ENCODE measurements at places on chromosomes 11 and 22.

DNA sequence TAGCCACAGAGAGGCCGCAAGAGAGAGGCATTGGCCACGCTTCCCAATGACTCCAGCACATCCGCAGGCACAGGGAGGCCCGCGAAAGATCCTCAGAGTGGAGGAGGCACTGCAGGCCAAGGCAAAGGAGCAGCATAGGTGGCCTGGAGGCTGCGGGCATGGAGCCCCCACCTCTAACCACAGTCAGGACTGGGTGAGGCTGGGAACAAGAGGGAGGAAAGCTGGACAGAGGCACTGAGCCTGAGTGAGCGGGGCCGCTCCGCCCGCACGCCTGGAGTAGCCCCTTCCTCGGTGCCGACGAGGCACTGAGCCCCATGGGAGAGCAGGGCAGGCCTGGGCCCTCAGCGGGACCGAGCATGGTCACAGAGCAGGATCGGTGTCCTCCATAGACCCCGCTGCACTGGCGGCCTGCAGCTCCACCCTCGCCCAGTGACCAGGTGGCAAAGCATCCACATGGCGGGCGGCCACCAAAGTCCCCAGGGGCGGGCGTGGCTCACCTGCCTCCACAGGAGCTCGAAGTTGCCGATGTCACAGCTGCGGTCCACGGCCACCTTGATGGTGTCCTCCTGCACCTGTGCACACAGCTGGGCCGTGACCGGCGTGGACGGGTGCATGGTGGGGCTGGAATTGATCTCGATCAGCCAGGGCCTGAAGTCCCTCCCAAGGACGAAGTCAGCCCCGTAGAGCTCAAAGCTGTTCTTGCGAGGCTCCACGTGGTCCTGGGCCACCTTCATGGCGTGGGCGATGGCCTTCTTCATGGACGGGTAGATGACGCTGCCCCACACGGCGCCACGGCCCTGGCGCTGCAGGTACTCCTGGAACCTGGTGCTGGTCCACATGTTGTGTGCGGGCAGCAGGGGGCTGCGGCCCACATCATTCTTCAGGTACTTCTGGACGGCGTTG lies 18.9 kb upstream of the IL17REL start:
- no peak for DNase-seq

DNA sequence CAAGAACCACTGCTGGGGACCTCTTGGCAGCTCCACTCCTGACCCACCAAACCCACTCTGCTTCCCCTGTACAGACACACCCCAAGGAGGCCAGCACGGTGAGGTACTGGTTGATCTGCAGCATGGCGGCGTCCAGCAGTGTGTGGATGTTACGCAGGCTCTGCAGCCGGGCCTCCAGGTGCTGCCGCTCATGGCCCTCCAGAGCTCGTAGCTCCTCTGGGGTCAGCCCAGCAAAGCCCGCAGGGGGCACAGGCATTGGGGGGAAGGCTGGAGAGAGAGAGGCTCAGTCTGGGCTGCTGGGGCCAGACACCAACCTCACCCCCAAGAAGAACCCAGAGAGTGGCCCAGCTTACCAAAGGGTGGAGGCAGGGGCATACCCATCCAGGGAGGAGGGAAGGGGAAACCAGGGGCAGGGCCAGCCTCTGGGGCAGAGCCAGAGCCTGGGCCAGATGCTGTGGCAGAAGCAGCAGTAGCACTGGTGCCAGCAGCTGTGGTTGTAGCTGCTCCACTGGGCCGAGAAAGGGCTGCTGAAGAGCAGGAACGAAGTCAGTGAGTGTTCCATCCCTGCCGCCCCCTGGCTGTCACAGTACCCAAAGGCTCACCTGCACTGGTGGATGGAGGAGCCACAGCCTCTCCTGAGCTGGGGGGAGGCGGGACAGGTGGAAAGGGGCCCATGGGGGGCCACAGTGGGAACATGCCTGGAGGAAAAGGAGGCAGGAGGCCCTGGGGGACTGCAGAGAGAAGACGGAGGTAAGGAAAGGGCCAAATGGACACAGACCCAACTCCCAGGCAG lies 4.5 kb downstream of the SYVN1 start:
- DNase-seq = no peak

GRCh38 chr11:58511636-58512035 lies 3.7 kb upstream of the OR5B21 start:
- no peak for DNase-seq

DNA sequence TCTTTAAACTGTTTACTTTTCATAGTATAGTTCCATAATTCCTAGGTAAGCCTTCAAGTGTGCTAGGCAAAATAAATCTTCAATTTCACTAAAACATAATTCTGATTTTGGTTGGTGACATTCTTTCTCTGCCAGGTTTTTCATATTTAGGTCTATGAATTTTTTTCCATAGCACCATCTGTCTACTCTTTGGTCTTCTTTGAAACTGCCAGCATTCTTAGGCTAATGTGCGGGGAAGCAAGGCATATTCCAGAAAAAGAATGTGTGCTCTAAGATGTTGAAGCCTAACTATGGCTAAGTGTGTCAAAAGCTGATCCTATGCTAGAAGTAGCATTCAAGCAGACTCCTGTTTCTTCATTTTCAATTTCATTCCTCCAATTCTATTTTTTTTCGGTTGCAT lies 213.9 kb upstream of the C11orf87 start:
- DNase-seq = no peak

DNA sequence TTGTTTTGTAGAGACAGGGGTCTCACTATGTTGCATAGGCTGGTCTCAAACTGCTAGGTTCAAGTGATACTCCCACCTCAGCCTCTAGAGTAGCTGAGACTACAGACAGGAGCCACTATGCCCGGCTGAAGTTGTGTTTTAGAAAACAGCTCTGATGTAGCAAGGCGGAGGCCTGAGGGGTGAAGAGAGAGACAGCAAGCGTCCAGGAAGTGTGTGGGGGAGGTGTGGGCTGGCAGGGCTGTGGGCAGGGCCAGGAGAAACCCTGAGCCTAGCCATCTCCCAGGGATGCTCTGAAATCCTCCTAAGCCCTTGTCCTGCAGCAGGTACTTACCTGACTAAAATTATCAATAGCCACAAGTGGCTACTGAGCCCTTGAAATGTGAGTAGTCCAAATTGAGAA lies 16.1 kb upstream of the RPS3 start:
- DNase-seq = no peak
